Hematopoietic multipotent progenitor cell treated with erythropoietin and hydrocortisone succinate and interleukin-3 and kit ligand, for 15 days (in vitro differentiated cells): ENCODE measurements at places on chromosomes 5 and 9.
A peak's percentile ranks its signal among the peaks of the same experiment; 100 is the strongest.

DNA sequence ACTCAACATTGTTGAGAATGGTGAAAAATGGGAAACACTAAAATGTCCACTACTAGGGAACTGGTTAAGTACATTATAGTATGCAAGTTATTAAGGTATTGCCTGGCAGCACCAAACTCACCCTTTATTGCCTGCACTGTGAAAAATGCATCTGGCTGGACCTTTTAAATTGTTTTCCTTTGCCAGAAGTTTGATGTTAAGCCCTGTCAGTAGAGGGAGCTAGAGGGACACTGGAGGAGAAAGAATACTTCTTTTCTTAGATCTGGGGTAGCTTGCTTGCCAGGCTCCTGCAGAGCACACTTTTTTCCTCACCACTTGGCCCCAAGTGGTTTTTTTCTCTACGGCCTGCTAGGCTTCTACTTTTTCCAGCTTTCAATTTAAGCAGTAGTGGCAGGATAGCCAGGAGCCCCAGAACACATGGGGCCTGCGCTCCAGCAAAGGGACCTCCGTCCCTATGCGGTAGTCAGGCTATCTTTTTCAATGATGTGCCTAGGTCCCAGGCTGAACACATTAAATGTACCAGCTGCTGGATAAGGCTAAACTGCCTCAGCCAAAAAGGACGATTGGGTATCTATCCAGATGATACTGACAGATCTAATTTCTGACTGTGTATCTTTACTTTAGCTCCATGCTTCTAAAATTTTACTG is 8.0 kb upstream of the HABP4 start:
- DNase-seq, result peak; percentile 64

GRCh38 chr5:145660897-145661640 is 174.1 kb downstream of the PRELID2 start:
- no peak for DNase-seq

- DNase-seq, result no peak
Observed at GRCh38 chr5:152151940-152152339, 227.3 kb upstream of the GLRA1 start.

DNA sequence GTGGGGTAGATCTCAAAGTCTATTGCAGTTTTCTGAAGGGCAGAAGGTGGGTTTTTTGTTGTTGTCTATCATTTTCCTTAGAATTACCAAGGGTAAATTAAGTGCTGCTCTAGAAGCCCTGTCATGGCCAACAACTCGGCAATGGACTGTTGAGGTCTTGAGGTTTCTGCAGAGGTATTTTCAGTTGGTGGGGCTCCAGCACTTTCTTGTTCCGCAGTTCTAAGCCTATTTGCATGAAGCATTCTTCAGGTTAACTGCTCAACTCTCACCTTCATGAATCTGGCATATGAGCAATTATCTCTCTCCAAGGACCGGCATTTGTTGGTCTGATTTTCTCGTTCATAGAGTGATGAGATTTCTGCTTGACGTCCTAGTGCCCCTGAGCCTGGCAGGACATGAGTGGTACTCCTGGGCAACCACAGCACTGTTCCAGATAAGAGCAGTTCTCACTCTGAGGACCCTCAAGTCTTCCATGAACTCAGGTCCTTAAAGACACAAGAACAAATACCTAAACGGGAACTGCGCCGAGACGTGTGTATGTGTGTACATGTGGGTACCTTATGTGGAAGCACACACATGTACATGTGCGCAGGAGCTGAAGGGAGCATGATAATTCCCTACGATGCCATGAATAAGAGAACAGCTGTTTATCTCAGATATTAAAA is 544.5 kb downstream of the CSNK1G3 start:
- DNase-seq, result no peak

- no peak for DNase-seq
Observed at GRCh38 chr9:94745806-94746540, 19.5 kb downstream of the AOPEP start.

GRCh38 chr5:35001842-35002241 is 45.9 kb downstream of the AGXT2 start:
- DNase-seq, result no peak

GRCh38 chr9:114231273-114231672 is 75.9 kb downstream of the COL27A1 start:
- DNase-seq, result no peak

DNA sequence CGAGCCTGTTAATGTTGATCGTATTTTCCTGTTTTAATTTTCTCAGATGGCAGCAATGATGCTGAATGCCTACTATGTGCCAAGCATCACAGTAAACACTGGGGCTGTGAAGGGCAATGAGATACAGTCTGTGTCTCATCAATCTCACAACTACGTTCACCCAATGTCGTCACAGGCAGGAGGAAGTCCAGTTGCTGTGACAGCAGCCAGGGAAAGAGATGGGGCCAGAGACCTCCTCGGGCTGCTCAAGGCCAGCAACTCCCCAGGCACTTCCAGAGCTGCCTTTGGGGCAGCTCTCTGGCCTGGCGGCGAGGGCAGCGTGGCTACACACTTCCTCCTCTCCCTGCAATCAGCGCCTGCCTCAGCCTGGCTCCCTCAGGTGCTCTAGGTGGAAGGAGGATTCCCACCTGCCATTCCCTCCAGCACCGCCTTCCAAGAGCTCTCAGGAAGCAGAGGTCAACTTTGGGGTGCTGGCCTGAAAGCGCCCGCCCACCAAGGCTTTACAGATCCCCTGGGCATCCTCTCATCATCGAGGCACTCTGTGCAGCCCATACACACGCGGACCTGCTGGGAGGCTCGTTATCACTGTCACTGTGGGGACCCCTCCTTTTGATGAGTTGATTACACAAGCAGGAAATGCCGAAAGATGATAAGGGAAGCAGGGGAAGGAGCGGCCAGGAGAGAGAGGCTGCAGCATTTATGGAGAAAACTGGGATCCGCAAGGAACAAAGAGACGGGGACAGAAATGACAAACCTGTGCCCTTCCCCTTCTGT is 159.2 kb downstream of the ZDHHC21 start:
- DNase-seq, result no peak

- no peak for DNase-seq
Observed at GRCh38 chr5:124648902-124649467, 97.5 kb downstream of the ZNF608 start.

DNA sequence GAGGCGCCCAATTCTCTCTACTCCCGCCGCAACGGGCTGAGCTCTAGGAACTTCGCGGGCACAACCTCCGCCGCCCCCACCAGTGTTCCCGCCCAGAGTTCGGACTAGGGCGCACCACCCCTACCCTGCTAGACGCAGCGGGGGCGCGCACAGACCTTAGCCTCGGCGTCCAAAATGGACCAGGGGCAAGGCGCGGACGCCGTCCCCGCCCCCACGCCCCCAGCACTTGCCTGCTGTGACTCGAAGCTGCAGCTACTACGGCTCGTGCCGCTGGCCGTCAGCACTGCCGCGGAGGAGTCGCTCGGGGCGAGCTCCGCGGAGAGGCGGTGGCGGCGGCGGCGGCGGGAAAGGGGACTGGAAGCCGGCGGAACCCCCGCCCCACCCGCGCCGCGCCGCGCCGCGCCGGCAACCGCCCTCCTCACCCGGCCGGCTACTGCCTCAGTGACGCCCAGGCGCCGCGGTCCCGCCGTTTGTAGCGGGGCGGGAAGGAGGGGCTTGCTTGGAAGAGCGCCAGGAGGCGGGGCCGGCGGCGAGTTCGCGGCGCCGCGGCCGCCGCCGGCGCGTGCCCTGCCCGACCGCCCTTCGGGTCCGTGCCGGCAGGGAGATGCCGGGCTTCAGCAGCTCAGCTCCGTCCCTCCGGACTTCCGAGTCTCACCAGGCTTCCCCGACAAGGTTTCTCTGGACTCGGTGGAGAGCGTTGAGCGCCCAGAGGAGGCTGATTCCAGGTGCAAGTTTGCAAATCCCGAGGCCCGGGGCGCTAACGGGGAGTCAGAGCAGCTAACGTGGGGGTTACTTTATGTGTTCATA is 4.5 kb downstream of the ELAVL2 start:
- no peak for DNase-seq

- DNase-seq, result no peak
Observed at GRCh38 chr5:45189481-45189880, 380.7 kb downstream of the MRPS30 start.

DNA sequence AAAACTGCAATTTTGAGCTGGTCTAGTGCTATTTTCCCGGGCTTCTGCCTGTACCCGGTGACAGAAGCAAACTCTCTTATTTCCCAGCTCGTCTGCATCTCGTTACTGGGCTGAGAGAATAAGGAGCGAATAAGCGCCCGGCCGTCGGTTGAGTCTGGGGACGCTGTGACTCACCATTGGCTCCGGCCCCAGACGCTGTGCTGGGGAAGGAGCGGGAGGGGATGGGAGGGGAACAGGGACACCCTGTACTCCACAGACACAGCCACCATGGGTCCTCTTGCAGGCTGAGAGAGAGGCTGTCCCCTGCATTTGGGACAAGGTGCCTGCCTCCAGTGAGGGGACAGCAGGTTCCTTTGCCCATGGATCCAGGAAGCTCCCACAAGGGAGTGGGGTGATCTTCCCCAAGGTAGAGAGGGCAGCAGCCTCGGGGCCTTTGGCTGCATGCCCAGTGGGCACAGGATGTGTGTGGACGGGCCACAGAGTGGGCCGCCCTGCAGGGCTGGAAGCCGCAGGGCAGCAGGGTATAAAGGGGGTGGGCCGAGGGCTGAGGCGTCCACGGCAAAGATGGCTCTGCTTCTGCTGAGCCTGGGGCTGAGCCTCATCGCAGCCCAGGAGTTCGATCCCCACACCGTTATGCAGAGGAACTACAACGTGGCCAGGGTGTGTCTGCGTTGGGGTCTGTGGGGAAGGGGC is at the start of gene LCN9:
Gene LCN9, plus strand, starts transcription at position 552 of the 693 bp plus-strand sequence. Its CDS starts 13 bp downstream, at position 565.
- no peak for DNase-seq

- no peak for DNase-seq
Observed at GRCh38 chr5:90191352-90192045, 218.1 kb downstream of the CETN3 start.

- no peak for DNase-seq
Observed at GRCh38 chr5:50710838-50711237, 44.4 kb downstream of the PARP8 start.

DNA sequence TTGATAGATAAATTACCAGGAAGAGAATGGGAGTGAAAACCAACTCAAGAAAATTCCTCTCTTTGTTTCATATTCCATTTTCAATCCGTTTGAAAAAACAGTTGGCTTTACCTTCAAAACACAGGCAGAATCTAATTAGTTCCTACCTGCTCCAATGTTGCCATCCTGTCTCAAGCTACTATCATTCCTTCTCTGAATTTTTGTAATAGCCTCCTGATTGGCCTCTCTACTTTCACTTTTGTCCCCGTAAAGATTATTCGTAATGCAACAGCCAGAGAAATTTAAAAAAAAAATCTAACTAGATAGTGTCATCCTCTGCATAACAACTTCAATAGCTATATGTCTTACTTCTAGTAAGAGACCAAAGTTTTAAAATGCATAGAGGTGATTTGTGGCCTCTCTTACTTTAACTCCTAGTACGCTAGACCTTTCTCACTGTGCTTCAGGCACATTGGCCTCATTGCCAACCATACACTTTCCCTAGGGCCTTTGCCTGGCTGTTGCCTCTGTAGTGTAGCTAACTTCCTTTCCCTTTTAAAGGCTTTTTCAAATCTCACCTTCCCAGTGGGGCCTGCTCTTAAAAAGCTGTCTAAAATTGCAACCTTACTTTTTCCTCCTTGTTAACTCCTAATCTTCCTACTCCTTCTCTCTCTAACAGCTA is 311.3 kb upstream of the GRIN3A start:
- no peak for DNase-seq

GRCh38 chr9:134659688-134660131 is 18.1 kb downstream of the COL5A1 start:
- no peak for DNase-seq

GRCh38 chr9:108476574-108476973 is 379.2 kb downstream of the ACTL7B start:
- no peak for DNase-seq

DNA sequence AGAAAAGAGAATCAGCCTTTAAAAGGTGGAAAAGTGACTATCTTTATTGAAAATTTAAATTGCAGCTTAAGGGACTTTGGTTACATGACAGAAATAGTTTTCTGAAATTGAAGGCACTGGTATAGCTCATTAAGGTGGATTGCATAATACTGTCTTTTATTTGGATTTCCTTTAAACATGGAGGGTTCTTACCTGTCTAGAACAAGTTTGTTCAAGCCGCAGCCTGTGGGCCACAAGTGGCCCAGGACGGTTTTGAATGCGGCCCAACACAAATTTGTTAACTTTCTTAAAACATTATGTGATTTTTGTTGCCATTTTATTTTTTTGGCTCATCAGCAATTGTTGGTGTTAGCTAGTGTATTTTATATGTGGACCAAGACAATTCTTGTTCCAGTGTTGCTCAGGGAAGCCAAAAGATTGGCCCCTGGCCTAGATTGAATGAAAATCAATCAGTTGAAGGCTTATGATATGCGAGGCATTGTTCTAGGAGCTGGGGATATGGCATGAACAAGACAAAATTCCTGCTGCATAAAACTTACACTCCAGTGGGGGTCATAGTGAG is 18.0 kb downstream of the NNT start:
- DNase-seq, result no peak

- DNase-seq, result no peak
Observed at GRCh38 chr5:39419796-39420195, 5.0 kb downstream of the DAB2 start.

GRCh38 chr5:83059341-83059740 is 17.9 kb downstream of the TMEM167A start:
- DNase-seq, result no peak
